ENCODE measurements at places on chromosomes 7 and 10.
A peak's percentile ranks its signal among the peaks of the same experiment; 100 is the strongest.

- no peak for DNase-seq
These were observed 338.3 kb downstream of the ETV1 start for GRCh38 chr7:13651167-13651566.

GRCh38 chr10:70125918-70126552 lies 6.6 kb downstream of the AIFM2 start:
- no peak for DNase-seq

GRCh38 chr10:44311563-44312051 lies 73.3 kb downstream of the CXCL12 start:
- DNase-seq: no peak

DNA sequence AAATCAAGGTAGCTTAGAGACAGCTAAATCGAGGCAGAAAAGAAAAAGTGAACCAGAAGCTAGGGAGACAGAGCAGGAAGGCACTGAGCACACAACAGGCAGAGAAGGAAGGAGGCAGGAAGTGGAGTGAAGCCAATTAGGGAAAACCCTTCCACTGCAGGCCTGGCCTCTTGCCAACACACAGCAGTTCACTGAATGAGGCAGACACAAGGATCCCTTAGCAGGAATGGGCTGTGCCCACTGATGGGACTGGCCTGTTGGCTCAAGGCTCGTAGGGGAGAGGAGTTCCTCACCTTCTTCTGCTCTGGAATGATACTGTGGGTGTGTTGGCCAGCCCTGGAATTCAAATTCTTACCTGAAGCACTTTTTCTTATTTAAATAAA lies 220.3 kb upstream of the STK17A start:
- peak; percentile 7 for DNase-seq

- DNase-seq: no peak
These were observed 57.4 kb downstream of the POU6F2 start for GRCh38 chr7:39035156-39035555.

GRCh38 chr10:29056729-29057128 lies 232.1 kb upstream of the LYZL1 start:
- no peak for DNase-seq

DNA sequence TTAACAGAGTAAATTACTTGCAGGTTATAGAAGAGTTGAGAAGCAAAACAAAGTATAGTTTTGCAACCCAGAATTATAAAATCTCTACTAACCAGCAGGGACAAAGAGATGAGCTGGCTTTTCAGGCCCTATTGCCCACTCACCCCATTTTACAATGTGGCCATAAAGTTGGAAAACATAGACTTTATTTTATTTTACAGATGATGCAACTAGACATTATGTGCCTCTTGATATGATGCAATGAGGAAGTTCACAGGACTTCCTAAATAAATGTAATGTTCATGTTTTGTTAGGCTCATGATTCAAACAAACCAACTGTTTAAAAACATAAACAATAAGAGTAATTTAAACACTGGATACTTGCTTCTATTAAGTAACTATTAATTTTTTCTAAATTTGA lies 141.1 kb upstream of the WNT16 start:
- no peak for DNase-seq

- no peak for DNase-seq
These were observed 15.5 kb upstream of the PDLIM1 start for GRCh38 chr10:95306318-95306650.

DNA sequence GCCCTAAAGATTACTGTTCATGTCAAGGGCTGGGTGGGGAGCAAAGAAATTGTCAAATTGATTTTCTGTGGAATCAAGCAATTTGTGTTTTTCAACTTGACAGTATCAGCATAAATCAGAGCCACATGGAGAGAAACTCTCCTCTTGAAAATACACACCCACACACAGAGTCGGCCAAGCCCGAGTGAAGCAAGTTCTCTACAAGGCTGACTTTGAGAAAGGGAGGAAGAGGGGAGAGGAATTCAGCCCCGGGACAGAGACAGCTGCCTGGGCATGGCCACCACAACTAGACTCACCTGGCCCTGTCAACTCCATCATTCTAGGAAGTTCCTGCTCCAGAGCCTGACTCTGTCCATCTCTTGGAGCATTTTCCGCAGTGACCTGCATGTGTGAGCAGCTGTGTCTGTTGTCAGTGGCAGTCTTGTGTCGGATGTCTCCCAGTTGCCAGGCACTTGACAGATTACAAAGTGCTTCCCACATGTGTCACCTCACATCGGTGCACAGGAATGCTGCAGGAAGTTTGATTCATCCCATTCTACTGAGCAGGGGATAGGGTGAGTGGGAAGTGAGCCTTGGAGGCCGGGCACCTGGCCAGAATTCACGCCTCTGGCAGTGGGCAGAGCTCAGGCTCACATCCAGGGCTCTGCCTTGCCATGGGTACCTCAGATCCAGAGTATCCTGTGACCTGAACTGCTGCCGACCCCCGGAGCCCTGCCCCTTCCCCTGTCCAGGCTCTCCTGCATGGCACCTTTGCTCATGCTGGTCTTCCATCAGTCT lies 37.9 kb downstream of the ADAM12 start:
- DNase-seq: no peak

GRCh38 chr10:67269828-67270227 lies 344.0 kb downstream of the LRRTM3 start:
- DNase-seq: no peak

- DNase-seq: no peak
These were observed 40.4 kb upstream of the SHH start for GRCh38 chr7:155852426-155853301.

GRCh38 chr10:49008091-49008490 lies 68.5 kb upstream of the LRRC18 start:
- DNase-seq: no peak

- DNase-seq: no peak
These were observed 84.5 kb downstream of the CUX1 start for GRCh38 chr7:101901661-101902491.

DNA sequence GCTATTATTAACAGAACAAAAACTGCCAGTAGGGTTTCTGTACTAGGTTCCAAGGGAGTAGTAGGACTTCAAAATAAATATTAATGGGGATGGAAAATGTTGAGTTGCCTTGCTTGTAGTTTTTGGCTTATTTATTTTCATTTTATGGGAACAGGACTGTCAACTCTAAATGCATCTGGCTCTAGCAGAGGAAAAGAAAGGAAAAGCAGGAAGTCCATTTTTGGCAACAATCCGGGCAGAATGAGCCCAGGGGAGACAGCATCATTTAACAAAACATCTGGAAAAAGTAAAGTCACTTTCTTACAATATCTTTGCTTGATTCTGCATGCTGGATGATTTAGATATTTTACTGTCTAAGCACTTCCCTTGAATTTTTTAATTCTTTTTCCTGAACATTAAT lies 69.4 kb downstream of the NOC3L start:
- DNase-seq: peak; percentile 58

DNA sequence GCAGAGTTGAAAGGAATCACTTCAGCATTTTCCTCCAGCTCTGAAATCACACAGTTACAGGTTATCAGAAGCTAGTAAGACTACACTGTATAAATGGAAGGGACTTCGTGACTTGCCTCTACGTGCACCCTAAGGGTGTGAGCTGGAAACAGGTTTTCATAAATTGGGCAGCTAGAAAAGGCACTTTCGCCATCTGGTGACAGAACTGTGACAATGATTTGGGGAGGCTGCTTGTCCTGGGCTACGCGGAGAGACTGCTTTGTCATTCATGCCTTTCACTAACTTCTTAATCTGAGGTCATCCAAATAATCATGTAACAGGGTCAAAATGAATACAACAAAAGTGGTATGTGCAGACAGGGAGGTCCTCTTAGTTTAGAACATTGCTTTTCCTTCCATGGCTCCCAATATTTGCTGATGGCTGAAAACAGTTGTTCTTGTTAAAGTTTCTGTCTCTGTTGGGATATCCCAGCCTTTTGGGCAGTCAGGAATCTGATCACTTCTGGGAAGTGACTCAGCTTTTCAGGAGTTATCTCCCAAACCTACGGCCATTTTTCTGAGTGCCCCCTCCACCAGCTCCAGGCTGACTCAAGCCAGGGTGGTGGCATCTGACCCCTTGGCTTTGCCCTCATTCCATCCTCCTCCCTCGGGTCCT lies 17.8 kb downstream of the VWC2 start:
- DNase-seq: no peak

DNA sequence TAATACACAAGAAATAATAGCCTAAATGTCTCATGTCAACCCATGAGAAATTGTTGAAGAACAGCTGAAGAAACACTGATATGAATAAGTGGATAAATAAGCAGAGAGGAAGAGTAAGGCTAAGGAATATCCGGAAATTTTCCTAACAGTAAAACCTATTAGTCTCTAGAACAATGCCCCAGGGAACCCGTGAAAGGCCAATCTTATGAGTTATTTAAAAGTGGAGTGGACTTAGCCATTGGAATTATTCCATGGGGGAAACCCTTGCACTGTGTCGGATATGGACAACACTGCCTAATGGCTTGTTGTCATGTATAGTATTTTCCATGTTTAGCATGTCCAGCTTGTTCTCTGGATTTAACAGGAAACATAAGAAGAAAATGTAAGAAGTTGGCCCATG lies 217.2 kb upstream of the PLXNA4 start:
- no peak for DNase-seq

- DNase-seq: no peak
These were observed 5.8 kb upstream of the ESYT2 start for GRCh38 chr7:158834878-158835784.

GRCh38 chr10:75972491-75973276 lies 541.3 kb downstream of the LRMDA start:
- DNase-seq: no peak

DNA sequence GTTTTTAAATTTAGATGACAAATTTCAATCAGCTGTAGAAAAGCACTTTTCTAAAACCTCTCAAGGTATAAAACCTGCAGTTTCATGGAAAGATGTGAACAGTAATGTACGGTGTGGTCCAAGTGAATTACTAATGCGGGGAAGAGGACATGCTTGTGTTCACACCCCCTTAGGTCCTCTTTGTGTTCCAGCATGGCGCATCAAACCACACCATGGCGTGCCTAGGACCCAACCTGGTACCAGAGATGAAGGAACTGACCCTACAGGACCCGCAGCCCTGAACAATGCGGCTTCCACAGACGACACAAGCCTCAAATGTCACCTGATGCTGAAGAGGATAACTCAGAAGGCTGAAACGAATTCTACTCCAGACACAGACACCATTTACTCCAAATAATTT lies 81.3 kb upstream of the GPR22 start:
- no peak for DNase-seq

DNA sequence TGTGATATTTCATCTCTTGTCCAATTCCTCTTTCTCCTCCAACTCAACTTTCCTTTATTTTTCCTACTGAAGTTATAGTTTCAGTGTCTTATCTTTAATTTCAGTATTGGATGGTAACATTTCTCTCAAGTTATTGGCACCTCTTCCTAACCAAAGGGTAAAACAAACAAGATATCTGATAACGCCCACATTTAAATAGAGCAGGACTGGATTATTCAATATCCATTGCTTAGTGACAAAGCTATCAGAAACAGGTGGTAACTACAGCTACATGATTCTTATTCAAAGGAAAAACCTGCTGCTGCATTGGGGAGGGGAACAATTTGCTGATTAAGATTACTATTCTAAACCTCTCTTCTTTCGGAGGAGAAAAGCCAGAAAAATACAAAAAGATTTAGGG lies 87.8 kb downstream of the TAF3 start:
- no peak for DNase-seq

- DNase-seq: no peak
These were observed 180.5 kb upstream of the CCDC6 start for GRCh38 chr10:60086862-60087261.

GRCh38 chr7:80659120-80660055 lies 20.9 kb downstream of the CD36 start:
- no peak for DNase-seq

Measured in right renal pelvis (tissue), 4 donors.